ENCODE measurements at places on chromosomes 5 and 9. TPM values are rescaled to one million over a fixed set of nuclear protein-coding genes. Genes with fewer than 3 reads are reported as not detected.

DNA sequence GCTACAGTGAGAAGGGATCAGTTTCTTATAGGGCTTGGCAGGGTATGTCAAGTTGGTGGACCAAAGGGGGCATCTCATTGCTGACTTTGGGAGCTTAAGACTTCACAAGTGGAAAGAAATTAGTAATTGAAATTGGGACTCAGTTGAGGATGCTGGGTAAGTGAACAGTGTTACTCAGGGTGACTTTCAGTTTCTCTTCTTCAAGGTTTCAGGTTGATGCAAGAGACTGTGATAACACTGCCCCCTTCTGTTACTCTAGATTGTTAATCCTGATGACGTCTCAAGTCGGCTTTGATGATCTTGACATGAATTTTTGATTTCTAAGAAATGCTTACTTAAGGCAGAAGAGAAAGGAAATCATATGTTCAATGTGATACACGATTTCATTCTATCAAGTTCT lies 21.3 kb downstream of the KCTD16 start:
- H3K4me3 ChIP-seq: no peak overlapping the region
- H3K27ac ChIP-seq: no peak overlapping the region

GRCh38 chr9:10238087-10238486 lies 374.7 kb downstream of the PTPRD start:
- no peak overlapping the region for H3K27ac ChIP-seq
- DNase-seq: no peak
- no peaks in the 10 kb centered on the region for H3K4me1 ChIP-seq
- H3K36me3 ChIP-seq: no peaks in the 10 kb centered on the region
- H3K4me3 ChIP-seq: no peak overlapping the region
- no peaks in the 10 kb centered on the region for H3K27me3 ChIP-seq

- no peak overlapping the region for H3K27ac ChIP-seq
- no peaks in the 10 kb centered on the region for H3K36me3 ChIP-seq
These were observed 10.9 kb upstream of the CARNMT1 start for GRCh38 chr9:75039009-75039408.

DNA sequence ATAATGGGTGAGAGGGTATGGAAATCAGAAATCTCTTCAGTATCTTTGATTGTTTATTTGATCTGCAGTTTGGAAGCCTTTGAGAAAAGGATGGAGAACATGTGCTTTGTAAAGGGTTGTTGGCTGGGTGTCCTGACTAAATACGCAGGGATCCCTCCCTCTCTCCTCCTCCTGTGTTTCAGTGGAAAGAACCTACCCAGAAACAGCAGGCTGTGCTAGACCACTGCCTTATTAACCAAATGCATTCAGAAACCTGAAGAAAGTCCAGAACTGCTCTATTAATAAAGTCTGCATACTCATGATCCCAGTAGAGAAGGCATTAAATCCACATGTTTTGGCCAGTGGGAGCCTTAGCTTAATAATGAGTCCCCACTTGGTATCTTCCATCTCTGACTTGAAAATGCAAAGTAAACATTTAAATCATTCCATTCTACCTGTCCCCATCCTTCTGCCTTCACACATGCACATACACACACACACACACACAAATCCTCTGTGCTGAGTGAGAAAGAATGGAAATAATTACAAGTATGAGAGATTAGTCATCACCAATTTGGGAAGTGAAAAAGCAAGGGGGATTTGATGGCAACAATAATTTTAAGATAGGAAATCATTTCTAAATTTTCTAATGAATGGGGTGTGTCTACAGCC lies 10.0 kb upstream of the LECT2 start:
- no peak overlapping the region for H3K4me3 ChIP-seq
- H3K4me1 ChIP-seq: no peaks in the 10 kb centered on the region
- H3K27me3 ChIP-seq: no peaks in the 10 kb centered on the region
- DNase-seq: no peak
- H3K36me3 ChIP-seq: no peaks in the 10 kb centered on the region

GRCh38 chr5:157659868-157660660 lies 7.8 kb upstream of the SOX30 start:
- H3K4me3 ChIP-seq: no peak overlapping the region
- H3K27me3 ChIP-seq: no peaks in the 10 kb centered on the region
- no peak for DNase-seq

Gene C9orf50
- total RNA-seq: not detected

- no peak for DNase-seq
- peaks cover 15% of the 10 kb centered on the region for H3K4me1 ChIP-seq
- H3K36me3 ChIP-seq: peaks cover 6% of the 10 kb centered on the region
- no peaks in the 10 kb centered on the region for H3K27me3 ChIP-seq
These were observed 438.4 kb downstream of the RAB3C start for GRCh38 chr5:59021286-59021673.

DNA sequence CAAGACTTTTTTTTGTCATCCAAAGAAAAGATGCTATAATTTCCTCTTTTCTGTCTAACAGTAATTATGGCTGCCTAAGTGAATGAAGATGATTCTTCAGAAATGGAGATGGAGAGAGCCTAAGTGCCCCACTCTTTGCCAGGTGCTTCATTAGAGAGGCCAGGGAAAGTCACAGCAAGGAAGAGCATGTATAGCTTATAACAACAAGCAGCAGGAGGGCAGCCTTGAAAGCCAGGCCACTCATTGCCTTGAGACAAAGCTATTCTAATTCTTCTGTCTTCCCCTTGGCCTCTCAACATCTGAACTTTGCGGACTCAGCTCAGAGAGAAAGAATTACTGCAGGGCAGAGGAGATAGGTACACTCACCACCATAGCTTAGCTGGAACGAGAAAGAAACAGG lies 112.0 kb upstream of the ZNF366 start:
- no peak for DNase-seq
- no peaks in the 10 kb centered on the region for H3K36me3 ChIP-seq
- H3K4me1 ChIP-seq: no peaks in the 10 kb centered on the region
- H3K27me3 ChIP-seq: peaks cover 32% of the 10 kb centered on the region

- no peak overlapping the region for H3K27ac ChIP-seq
- no peak for DNase-seq
- H3K4me3 ChIP-seq: no peak overlapping the region
- no peaks in the 10 kb centered on the region for H3K36me3 ChIP-seq
- peaks cover 13% of the 10 kb centered on the region for H3K27me3 ChIP-seq
- no peaks in the 10 kb centered on the region for H3K4me1 ChIP-seq
These were observed 446.9 kb upstream of the CLINT1 start for GRCh38 chr5:158305861-158306260.

Gene ACOT12
- not detected for total RNA-seq

Gene PLK2
- 229 TPM for total RNA-seq

Gene SSNA1
- total RNA-seq: 41.9 TPM

Gene KCNN2
- 1.2 TPM for total RNA-seq

Measured in Calu3 (cell line).